Activated naive CD4-positive, alpha-beta T cell (primary cell): ENCODE measurements at places on chromosomes 2 and 18.

GRCh38 chr18:57787068-57787685 is 15.9 kb downstream of the ATP8B1 start:
- no peak for DNase-seq

DNA sequence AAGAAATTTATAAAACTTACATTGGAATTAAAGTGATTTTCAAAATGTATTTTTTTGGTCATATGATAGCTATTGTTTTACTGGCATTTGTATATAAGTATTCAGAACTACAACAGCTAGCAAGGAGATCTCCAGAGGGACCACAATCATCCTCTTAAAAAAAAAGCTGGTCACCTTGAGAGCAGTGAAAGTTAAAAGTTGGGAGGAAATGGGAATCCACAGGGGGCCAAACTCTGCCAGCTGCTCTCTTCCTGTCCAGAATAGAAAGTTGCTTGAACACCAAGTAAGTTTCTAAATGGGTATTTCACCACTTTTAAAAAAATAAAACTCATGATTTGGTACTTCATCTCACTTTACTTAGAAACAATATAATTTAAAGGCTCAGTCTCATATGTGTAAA is 1025.1 kb downstream of the LRP1B start:
- DNase-seq: no peak

- DNase-seq: no peak
Measured at GRCh38 chr2:181131584-181131983, 151.2 kb downstream of the UBE2E3 start.

DNA sequence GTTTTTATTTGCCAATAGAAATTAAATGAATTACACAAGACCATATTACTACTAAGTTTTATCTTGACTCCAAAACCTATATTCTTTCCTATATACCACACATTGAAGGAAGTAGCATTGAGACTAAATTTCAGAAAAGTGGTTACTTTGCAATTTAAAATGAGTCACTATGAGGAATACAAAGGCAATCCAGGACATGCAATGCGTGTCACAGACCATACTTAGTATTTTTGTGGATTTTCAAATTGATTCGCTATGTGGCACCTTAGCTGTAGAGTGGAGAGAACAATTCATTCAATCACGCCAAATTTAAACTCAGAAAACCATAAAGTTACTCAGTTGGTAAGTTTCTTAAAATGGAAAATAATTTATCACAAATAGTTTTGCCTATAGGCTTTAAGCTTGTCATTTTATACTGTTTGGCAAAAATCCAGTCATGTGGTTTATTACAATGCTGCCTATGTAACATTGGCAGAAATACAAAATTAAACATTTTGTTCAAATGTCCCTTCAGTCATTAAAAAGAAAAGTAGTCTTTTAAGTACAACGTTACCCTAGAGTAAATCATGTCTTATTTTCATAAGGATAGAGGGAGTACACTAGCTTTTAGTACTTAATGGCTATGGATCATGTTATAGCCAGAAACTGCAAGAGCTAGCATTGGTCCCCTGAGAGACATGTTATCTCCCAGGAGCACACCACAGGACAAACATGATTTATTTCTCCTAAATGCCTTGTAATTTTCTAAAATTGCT is 222.8 kb upstream of the CDH7 start:
- no peak for DNase-seq

DNA sequence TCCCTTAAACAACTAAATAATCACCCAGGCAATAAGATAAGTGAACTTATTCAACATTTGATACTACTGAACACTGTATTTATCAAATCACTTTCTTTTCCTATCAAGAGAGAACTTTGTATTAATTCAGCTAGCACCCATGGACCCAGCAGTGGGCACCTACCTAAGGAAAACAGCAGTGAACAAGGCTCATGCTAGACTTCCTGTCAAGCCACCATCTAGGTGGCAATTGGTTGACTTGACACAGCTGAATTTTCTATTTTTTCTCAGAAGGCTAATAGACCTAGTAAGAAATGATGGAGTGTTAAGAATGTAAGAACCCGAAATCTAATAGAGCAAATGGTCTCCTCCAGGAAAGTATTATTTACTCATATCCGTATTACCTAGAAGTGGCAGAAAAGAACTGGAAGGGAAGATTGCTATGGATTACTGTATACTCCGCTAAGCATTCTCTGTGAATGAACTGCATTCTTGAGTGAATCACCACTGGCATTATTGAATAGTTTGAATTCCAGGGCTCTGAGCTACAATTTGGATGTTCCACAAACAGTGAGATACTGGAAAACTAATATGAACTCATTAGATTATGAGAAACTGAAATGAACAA is 988.2 kb upstream of the CDH2 start:
- DNase-seq: no peak

DNA sequence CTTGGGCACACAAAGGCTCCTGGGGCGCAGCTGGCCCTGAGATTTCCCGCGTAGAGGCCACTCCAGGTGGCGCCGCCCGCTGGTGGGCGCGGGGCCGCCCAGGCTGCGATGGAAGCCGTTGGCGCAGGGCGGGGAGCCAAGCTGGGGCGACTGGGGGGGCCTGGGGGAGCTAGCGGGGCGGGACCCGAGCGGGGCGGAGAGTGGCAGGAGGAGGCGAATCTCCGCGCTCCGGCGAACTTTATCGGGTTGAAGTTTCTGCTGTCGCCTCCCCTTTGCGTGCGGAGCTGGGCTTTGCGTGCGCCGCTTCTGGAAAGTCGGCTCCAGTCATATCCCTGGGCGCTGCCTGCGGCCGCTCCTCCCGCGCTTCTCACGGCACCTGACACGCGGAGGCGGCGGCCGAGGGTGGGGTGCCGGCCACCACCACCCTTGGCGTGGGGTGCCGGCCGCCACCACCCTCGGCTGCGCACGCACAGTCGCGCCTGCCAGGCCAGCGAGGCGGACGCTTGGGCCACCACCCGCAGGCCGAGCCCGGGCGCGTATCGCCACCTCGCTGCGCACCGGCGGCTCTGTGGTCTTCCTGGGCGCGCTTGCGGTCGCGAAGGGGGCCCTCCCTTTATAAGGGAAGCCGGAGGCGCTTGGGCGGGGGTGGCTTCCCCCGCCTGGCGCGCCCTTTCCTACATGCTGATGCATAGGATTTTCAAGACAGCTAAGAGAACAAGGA is 919 bp upstream of the CYP1B1 start:
- DNase-seq: no peak

- DNase-seq: no peak
Measured at GRCh38 chr2:96870626-96871255, 861 bp upstream of the SEMA4C start.

DNA sequence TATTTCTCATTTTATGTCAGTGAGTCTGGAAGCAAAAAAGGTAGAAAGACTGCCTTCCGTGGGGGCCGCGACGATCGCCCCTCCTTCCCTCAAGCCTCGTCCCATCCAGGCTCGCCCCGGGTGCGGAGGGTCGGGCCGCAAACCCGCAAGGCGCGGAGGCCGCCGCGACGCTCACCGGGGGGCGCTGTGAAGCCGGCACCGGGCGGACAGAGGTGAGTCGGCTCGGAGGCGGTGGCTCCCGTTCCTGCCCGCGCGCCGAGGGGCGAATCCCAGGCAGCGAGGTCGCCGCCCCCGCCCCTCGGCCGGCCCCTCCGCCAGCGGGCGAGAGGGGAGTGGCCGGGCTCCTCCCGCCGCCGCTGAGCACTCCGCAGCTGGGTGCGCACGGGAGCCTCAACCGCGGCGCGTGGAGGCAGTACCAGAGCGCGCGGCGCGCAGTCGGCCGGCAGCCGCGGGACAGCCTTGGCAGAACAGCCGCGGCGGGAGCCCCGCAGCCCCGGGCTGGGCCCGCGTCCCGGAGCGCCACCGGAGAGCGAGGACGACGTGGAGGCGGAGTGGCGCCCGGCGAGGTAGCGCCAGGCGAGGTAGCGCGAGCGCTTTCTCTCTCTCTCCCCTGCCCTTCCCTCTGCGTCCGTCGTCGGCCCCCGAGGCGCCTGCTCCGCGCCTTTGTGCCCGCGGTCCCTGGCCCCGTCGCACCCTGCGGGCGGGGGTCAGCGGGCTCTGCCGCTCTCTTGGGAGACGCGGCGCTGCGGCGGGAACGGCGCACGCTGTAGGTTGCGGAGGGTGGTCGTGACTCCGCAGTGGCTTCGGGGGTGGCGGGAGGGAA is at the start of gene MYO1B:
MYO1B (plus strand) TSS at position 359 of the 823 bp plus-strand sequence. CDS start 31,492 bp downstream, outside the sequence.
- DNase-seq: peak; percentile 5

GRCh38 chr2:219714681-219715400 is 87.4 kb downstream of the SLC4A3 start:
- no peak for DNase-seq

- no peak for DNase-seq
Measured at GRCh38 chr2:50987616-50988313, 44.2 kb downstream of the NRXN1 start.

- no peak for DNase-seq
Measured at GRCh38 chr18:49837889-49838288, 24.6 kb upstream of the ACAA2 start.

DNA sequence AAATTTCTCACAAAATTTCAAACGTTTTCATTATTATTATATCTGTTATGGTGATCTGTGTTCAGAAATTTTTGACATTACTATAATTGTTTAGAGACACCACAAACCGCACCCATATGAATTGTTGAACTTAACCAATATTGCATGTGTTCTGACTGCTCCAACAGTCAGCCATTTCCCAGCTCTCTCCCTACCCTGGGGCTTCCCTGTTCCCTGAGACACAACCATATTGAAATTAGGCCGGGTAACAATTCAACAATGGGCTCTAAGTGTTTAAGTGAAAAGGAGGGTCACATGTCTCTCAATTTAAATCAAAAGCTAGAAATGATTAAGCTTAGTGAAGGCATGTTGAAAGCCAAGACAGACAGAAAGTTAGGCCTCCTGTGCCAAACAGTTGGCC is 424.0 kb downstream of the DSC3 start:
- DNase-seq: no peak

- no peak for DNase-seq
Measured at GRCh38 chr2:28117104-28117596, 226.6 kb downstream of the BABAM2 start.

- no peak for DNase-seq
Measured at GRCh38 chr2:56184500-56185011, 766 bp downstream of the CCDC85A start.

DNA sequence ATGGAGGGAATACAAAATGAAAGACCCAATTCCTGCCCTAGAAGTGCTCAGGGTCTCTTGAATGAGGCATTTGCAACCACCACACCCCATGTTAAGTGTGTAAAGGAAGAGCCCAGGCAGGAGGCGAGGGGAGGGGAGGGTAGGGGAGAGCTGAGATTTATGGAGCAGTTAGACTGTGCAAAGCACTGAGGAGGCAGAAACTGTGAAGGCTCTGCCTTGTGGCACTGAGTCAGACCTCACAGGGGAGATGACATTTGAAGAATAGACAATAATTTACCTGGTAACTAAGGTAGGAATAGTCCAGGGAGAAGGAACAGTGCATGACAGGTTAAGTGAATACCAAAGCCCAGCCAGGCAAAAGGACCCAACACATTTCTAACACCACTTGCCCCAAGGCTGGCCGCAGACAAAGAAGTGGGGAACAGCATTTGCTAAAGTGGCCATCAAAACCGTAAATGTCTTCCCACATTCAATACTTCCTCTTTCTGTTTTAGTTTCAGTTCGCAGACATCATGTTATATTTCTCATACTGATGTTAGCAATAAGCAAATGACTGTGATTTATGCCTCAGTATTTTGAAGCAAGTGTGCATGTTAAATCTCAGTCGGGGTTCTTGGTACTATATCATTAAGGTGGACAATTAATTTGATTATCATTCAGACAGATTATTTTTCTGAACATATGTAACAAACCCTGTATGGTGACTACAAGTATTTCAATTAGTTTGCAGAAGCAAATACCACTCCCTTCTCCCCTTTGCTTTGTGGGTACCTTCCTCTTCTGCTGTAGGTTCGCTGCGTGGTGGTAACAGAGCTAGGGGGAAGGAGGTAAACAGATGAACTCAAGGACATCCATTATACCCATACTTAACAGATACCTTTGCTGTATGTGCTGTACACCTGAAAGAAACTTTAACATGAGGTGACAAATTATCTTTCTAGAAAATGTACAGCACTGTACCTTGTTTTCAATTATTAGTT is 27.5 kb downstream of the CDH20 start:
- DNase-seq: no peak

- no peak for DNase-seq
Measured at GRCh38 chr2:144559242-144559641, 39.3 kb upstream of the ZEB2 start.

DNA sequence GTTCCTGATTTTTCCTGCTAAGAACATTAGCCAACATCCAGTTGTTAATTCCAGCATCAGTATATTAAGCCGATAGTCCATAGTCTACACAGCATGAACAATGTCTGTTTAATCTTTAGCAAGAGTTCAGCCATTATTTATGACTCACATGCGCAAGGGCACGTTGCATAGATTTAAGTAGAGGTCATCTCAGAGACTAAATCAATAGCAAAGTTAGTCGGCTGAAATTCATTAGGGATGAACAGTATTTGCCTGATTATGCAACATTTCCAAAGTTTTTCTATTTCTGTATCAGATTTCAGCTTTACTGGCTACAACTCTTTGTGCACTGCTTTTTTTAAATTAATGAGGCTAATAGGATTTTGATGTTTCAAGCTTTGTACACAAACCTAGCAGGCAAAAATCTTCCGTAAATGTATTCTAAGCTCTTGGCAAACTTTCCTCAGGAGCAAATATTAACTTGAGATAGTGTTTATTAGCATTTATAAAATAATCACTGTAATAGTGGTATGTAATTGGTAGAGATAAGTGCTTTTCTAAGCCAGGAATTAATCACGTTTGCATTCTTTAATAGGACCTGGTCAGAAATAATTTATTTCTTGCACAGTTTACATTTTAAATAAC is 578.7 kb upstream of the ID2 start:
- no peak for DNase-seq

- no peak for DNase-seq
Measured at GRCh38 chr2:85994421-85994777, 105.6 kb upstream of the ST3GAL5 start.

GRCh38 chr2:119253114-119253702 is 29.6 kb downstream of the STEAP3 start:
- DNase-seq: no peak

- DNase-seq: no peak
Measured at GRCh38 chr2:171316220-171316619, 117.6 kb downstream of the METTL8 start.

DNA sequence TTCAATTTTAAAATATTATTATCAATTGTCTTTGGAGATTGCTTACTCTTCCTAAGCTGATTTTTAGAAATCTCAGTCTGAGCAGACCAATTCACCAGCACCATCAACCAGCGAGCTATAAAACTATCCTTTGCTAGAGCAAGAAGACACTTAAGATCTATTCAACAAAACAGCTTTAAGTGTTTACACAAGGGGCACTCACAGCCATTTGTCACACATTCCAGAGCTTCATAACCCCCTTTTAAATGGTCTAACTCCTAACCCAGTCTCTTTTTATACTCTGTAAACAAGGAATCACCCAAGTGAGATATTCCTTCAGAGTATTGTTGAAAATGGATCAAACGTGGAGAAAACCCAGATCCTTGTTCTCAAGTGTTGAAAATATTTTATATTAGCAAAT is 1294.1 kb upstream of the CHAC2 start:
- no peak for DNase-seq

DNA sequence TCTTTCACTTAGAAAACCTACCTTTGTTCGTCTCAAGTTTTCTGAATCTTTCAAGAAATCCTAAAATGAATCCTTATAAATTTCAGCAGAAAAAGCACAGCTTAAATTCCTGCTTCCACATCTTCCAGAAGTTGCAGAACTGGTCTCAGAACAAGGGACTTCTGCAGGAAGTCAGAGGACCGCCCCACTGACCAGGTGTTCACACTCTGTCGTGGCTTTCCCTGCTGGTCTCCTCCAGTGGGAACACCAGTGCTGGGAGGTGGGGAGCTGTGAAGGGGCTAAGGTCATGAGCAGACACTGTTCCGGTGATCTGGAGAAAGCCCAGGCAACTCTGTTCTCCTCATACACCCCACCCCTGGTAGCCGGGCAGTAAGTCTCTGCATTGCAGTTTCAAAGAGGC is 3.5 kb downstream of the FAM110C start:
- DNase-seq: no peak
